ENCODE measurements at places on chromosomes 3 and 15.

DNA sequence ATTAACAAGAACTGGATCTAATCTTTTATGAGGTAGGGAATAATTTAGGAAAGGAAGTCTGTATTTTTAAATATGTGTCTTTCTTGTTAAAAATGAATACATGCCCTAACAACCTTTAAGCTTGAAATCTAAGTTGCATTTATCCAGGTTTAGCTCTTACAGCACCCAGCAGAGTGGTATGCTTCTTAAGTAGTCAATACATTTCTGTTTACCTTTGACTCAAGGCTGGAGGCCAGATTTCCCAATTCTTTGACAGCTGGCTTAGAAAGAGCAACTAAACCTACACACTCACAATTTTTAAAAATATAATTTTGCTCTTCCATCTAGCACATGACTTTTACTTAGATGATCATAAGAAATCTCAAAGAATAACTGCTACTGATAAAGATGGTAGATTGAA is 148.9 kb downstream of the DPH6 start:
- no peak for DNase-seq
- H3K27ac ChIP-seq, result no peak overlapping the region
- H3K4me3 ChIP-seq, result no peak overlapping the region
- H3K36me3 ChIP-seq, result no peaks in the 10 kb centered on the region

DNA sequence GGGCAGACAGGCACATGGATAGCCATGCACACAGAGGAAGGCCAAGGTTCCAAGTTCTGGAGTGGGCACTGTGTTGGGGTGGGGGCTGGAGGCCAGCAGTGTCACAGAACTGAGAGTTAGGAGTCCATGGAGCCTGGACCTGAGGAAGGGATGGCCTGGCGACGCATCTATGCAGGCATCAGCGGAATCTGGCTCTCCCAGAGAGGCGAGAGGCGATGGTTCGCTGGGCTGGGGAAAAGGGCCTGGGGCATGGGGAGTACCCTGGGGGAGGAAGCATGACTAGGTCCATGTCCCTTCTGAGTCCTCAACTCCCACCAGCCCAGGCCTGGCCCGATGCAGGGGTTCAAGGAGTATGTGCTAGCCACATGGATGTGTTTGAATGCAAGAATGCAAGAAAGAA is 192.8 kb upstream of the LINGO1 start:
- H3K4me3 ChIP-seq, result no peak overlapping the region
- H3K27ac ChIP-seq, result no peak overlapping the region
- no peak for DNase-seq
- H3K4me1 ChIP-seq, result no peaks in the 10 kb centered on the region
- H3K27me3 ChIP-seq, result peaks cover 4% of the 10 kb centered on the region

GRCh38 chr15:82571722-82572222 is 31.5 kb upstream of the RPS17 start:
- H3K4me1 ChIP-seq, result no peaks in the 10 kb centered on the region
- H3K4me3 ChIP-seq, result no peak overlapping the region
- H3K36me3 ChIP-seq, result no peaks in the 10 kb centered on the region
- no peak overlapping the region for H3K27ac ChIP-seq

GRCh38 chr3:188948281-188948996 is 223.3 kb upstream of the TPRG1 start:
- H3K27me3 ChIP-seq, result peaks cover 3% of the 10 kb centered on the region
- no peak overlapping the region for H3K4me3 ChIP-seq
- H3K4me1 ChIP-seq, result no peaks in the 10 kb centered on the region

GRCh38 chr3:136186344-136186743 is 9.8 kb downstream of the MSL2 start:
- peaks cover 2% of the 10 kb centered on the region for H3K36me3 ChIP-seq
- no peak for DNase-seq
- no peaks in the 10 kb centered on the region for H3K27me3 ChIP-seq
- H3K4me3 ChIP-seq, result no peak overlapping the region
- H3K4me1 ChIP-seq, result peaks cover 10% of the 10 kb centered on the region
- H3K27ac ChIP-seq, result no peak overlapping the region

DNA sequence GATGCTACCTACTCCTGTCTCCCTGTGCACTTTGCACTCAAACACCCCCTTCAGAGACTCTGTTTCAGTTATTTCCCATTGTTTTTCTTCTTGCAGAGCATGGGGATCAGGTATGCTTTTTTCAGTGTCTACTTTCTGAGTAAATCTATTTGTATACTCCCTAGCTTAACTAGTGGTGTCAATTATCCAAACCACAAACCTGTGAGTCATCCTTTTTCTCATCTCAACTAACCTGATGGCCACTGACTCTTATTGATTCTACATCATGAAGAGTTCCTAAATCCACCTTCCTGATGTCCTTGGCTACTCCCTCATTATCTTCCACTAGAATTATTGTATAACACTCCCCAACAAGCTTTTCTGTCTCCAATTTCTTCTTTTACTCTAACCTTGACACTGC is 68.0 kb downstream of the DIPK2A start:
- H3K36me3 ChIP-seq, result no peaks in the 10 kb centered on the region
- H3K4me3 ChIP-seq, result no peak overlapping the region
- no peaks in the 10 kb centered on the region for H3K27me3 ChIP-seq
- no peak overlapping the region for H3K27ac ChIP-seq
- no peak for DNase-seq

GRCh38 chr3:80395023-80395422 is 627.2 kb upstream of the ROBO1 start:
- no peaks in the 10 kb centered on the region for H3K27me3 ChIP-seq
- no peak overlapping the region for H3K4me3 ChIP-seq
- no peaks in the 10 kb centered on the region for H3K4me1 ChIP-seq
- H3K36me3 ChIP-seq, result no peaks in the 10 kb centered on the region
- no peak for DNase-seq
- H3K27ac ChIP-seq, result no peak overlapping the region
